ENCODE measurements at places on chromosomes 11 and 22. TPM values are rescaled to one million over a fixed set of nuclear protein-coding genes. Genes with fewer than 3 reads are reported as not detected.

SLC25A18 gene
- not detected for total RNA-seq

OR10A6 gene
- not detected for total RNA-seq

MMP10 gene
- 1.4 TPM for total RNA-seq

APOL3 gene
- 0.07 TPM for total RNA-seq

C11orf24 gene
- 60.3 TPM for total RNA-seq

FGF3 gene
- total RNA-seq, result not detected

CCDC15 gene
- 0.54 TPM for total RNA-seq

SUN2 gene
- total RNA-seq, result 30.3 TPM

ART1 gene
- not detected for total RNA-seq

SAMM50 gene
- 47.4 TPM for total RNA-seq

APOL4 gene
- not detected for total RNA-seq

GDPD4 gene
- not detected for total RNA-seq

HIRA gene
- total RNA-seq, result 19.6 TPM

UCP3 gene
- 1.4 TPM for total RNA-seq

TYR gene
- total RNA-seq, result not detected

NNMT gene
- 159 TPM for total RNA-seq

OR4C12 gene
- total RNA-seq, result not detected

PDE2A gene
- 2.2 TPM for total RNA-seq

SCUBE2 gene
- 0.52 TPM for total RNA-seq

GANAB gene
- total RNA-seq, result 264 TPM

RIC3 gene
- 1.4 TPM for total RNA-seq

TRPC6 gene
- 0.89 TPM for total RNA-seq

ANGPTL5 gene
- not detected for total RNA-seq

YAP1 gene
- 57.9 TPM for total RNA-seq

PTPRCAP gene
- 0.30 TPM for total RNA-seq

MUC5B gene
- 3.7 TPM for total RNA-seq

FZD4 gene
- total RNA-seq, result 1.4 TPM

NXPE4 gene
- not detected for total RNA-seq

OR6T1 gene
- not detected for total RNA-seq

FAM89B gene
- total RNA-seq, result 56.2 TPM

SULT4A1 gene
- total RNA-seq, result not detected

OR8D4 gene
- total RNA-seq, result not detected

SDHD gene
- total RNA-seq, result 70.4 TPM

TNNT3 gene
- total RNA-seq, result not detected

SMTNL1 gene
- not detected for total RNA-seq

CBLIF gene
- total RNA-seq, result not detected

Data from A549 treated with DMSO at 1 μM for 4 hours (cell line).